ENCODE measurements at places on chromosomes 16 and 17.

- DNase-seq = no peak
These were observed 229.2 kb downstream of the COPRS start for GRCh38 chr17:31629696-31630470.

DNA sequence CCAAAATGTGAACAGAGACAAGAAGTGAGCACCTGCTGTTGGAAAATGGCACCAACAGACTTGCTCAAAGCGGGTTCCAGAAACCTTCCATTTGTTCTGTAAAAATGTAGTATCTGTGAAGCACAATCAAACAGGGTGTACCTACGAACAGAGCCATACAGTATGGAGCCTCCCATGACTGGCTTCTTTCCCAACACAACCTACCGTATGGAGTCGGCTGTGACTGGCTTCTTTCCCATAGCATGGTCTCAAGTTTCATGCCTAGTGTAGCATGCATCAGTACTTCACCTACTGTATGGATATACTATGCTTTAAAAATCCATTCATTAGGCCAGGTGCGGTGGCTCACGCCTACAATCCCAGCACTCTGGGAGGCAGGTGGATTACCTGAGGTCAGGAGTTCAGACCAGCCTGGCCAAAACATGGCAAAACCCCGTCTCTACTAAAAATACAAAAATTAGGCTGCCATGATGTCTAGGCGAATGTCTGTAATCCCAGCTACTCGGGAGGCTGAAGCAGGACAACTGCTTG, 26.2 kb downstream of the YWHAE start:
- DNase-seq = no peak

DNA sequence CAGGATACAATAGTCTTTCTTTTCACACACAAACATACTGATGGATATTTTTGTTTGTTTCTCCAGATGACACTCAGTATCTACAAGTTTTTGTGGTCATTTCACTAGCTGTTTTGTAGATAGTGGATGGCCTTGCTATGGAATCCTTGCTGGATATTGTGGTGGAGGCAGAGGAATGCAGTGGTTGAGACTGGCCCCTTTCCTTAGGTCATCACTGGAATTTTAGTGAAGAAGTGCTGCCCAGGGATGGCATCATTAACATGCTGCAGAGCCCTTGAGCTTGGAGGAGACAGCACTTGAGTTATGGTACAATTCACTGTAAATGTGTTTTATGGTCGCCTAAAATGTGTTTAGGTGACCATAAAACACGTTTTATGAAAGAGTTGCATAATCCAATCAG, 455.9 kb upstream of the HSBP1 start:
- no peak for DNase-seq

GRCh38 chr16:23152386-23153178, 3.3 kb upstream of the USP31 start:
- DNase-seq = no peak

DNA sequence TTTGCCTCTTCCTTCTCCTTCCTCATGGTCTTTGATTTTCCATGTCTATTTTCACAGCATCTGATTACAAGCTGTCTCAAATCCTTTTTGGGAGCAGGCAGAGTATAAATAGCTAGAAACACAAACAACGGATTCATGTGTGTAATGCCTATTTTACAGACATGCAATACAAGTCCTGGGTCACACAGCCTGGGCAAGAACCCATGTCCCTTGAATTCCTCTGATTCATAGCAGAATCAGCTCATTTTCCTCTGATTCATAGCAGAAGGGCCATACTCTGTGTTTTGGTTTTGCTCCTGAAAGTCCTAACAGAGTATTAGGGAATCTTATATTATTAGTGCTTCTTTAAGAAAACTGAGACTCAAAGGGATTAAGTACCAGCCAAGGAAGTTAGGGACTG, 71.3 kb downstream of the IRX5 start:
- DNase-seq = no peak

DNA sequence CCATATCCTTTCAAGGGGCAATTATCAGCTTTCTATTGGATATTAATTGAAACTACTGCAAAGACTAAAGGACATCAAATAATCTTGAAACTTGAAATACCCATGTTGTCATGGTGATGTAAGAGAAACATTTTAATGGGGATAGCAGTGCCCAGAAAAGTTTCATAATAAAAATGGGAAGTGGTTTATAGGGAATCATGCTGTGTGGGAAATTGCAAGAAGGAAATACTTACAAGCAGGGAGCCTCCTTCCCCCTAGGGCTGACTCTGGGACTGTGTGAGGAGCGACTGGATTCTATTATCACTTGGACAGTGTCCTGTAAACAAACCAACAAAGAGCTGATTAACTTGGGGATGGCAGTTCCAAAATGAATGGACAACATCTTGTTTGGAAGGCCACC, 1393.1 kb upstream of the GOT2 start:
- no peak for DNase-seq

DNA sequence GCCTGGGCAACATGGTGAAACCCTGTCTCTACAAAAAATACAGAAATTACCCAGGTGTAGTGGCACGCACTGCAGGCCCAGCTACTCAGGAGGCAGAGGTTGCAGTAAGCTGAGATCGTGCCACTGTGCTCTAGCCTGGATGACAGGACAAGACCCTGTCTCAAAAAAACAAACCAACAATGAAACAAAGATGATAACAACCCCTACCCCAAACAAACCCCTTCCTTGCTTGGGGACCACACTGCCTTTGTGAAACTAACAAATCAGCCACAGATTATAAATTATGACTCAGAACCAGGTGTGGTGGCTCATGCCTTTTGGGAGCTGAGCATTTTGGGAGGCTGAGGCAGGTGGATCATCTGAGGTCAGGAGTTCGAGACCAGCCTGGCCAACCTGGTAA, 75.3 kb upstream of the RPH3AL start:
- DNase-seq = no peak

GRCh38 chr17:7444682-7445618, at the start of gene CHRNB1:
Gene CHRNB1 (plus strand): TSS chr17:7445061. CDS start chr17:7445128, 67 bp downstream.
- no peak for DNase-seq

DNA sequence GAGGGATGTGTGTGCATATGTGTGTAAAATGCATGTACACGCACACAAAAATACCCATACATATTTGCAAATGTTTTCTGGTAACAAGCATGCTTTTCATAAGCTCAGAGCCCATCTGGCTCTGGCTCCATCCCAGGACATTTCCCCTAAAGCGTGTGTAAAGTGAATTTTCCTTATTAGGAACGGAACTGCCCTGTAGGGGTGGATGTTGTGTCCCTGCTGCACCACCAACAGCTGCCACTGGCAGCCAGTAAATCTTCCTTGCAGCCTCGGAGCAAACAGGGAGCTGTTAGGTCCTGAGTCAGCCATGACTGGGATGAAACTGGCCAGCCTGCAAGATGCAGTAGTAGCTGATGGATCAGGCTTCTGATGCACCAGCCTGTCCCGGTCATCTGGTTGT, 393.5 kb downstream of the UTP18 start:
- DNase-seq = no peak

- peak; percentile 35 for DNase-seq
These were observed 27.9 kb downstream of the MBTPS1 start for GRCh38 chr16:84088695-84089395.

DNA sequence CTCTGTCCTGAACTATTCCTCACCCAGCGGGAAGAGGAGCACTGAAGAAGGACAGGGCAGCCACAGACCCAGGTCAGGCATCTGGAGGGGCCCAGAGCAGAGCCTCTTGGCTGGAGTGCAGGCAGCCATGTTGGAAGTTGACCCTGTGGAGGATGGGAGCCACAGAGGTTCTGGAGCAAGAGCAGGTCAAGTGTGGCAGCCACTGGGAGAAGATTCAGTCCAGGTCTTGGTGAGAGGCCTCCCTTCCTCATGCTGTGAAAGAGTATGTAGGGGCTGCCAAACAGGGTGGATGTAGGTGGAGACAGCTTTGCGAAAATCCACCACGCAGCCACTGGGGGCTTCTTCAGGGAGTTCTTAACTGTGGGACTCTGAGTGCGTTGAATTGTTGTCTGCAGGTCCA, 590 bp upstream of the CD79B start:
- no peak for DNase-seq

DNA sequence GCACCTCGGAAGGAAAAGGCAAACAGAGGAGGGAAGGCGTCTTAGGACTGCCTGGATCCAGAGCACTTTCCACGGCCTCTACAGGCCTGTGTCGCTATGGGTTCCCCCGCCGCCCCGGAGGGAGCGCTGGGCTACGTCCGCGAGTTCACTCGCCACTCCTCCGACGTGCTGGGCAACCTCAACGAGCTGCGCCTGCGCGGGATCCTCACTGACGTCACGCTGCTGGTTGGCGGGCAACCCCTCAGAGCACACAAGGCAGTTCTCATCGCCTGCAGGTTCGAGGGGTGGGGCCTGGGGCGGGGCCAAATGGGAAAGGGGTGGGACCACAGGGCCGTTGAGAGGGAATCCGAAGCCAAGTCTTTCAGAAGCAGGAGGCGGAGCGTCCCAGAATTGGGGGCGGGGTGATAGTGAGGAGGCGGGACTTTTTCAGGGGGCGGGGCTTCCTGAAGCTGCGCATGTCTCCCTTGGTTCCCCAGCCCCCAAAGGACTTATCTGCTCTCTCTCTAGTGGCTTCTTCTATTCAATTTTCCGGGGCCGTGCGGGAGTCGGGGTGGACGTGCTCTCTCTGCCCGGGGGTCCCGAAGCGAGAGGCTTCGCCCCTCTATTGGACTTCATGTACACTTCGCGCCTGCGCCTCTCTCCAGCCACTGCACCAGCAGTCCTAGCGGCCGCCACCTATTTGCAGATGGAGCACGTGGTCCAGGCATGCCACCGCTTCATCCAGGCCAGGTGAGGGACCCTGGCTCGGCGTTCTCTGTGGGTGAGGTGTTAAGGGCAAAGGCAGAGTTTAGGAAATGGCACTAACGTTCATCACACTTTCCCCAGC, 939 bp downstream of the BCL6B start:
- peak; percentile 88 for DNase-seq

DNA sequence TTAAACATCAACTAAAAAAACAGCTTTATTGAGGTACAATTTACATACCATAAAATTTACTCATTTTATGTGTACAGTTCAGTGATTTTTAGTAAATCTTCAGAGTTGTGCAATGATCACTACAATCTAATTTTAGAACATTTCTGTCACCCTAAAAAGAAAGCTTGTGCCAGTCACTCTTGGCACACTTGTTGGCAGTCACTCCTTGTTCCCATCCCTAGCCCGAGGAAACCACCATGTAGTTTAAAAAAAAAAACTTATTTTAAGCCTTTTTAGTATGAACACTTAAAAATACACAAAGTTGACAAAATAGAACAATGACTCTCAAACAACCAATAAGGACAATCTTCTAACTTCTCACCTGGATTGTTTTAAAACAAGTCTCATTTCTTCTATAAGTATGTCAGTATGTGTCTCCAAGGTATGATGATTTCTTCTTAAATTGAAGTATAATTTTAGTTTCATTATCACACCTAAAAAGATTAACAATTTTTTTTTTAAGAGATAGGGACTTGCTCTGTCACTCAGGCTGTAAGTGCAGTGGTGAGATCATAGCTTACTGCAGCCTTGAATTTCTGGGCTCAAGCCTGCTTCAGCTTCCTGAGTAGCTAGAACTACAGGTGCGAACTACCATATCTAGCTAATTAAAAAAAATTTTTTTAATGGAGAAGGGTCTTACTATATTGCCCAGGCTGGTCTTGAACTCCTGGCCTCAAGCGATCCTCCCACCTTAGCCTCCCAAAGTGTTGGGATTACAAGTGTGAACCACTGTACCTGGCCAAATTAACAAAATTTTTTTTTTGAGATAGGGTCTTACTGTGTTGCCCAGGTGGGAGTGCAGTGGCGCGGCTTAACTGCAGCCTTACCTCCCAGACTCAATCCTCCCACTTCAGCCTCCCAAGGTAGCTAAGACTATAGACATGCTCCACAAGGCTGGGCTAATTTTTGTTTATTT, 53.2 kb downstream of the PPM1E start:
- DNase-seq = no peak

DNA sequence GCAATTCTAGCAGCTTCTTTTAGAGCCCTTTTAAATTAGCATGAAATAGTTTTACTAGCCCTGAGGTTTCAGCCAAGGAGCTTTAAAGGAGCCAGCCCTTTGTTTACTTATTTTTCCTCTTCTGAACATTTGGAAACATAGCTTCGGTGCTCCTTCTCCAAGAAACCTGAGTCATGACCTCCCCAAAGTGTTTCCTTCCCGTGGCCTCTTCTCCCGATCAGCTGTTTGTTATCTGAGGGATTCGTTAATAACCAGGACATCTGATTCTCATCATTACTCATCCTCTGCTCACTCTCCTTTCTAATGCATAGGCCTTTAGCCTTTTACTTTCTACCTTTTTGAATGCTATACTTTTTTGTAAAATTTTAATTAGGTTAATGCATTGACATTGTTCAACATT, 204.5 kb downstream of the WWOX start:
- no peak for DNase-seq

DNA sequence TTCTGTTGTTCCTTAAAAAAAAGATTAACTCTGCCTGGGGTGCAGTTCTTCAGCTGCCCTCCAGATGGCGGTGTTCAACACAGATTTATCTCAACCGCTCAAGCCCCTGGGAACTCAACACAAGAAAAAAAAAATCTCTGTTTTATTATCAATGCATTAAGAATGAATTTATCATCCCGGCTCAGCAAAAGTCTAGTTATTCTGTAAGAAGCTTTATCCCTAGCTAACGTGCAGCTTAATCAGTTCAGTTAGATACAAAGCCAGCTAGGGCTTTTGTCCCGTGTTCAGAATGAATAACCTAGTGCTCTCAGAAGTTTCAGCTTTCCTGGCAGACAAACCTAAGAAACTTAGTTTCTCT, 475.9 kb upstream of the CCL2 start:
- peak; percentile 20 for DNase-seq

- no peak for DNase-seq
These were observed 37.8 kb downstream of the TMEM235 start for GRCh38 chr17:78268951-78269905.

GRCh38 chr16:50526249-50526648, 21.9 kb upstream of the NKD1 start:
- no peak for DNase-seq

DNA sequence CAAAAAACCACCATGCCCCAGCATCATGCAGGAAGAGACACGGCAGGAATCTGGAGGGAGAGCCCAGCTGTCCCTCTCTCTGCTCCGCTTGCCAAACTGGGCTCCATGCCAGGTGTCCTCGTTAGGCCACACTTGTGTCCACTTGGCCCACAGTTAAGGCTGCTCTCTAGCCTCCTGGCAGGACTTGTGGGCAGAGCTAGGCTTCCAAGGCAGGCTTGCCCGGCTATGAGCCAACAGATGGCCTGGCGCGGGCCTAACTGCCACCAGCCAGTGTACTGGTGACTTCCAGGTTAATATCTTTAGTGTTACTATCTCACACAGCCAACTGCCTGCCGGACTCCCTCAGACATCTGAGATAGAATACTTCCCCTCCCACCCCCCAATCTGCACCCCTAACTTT, 10.6 kb downstream of the ATP6V0D1 start:
- no peak for DNase-seq

DNA sequence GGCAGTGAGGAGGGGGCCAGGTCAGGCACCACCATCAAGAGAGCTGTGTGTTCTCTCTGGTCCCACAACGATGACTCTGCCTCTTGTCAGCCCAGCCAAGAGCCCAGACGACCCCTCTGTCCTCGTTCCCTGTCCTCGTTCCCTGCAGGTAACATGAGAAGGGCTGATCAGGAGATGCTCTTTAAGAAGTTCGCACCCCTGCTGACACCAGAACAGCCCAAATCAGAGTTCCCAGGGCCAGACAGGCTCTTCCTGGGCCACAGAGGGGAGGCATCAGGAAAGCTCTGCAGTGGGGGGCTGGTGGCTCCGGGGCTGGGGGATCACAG, 13.5 kb upstream of the DNAI2 start:
- DNase-seq = no peak

- DNase-seq = no peak
These were observed 28.1 kb downstream of the TTYH2 start for GRCh38 chr17:74241431-74241830.

- DNase-seq = no peak
These were observed 268.8 kb downstream of the SEC14L1 start for GRCh38 chr17:77409282-77410161.
